ENCODE measurements at places on chromosomes 13 and 19.

- no peak for DNase-seq
Observed at GRCh38 chr19:4327877-4328242, 10.8 kb downstream of the STAP2 start.

GRCh38 chr13:43240278-43240677, 216.9 kb downstream of the DNAJC15 start:
- no peak for DNase-seq

- DNase-seq: no peak
Observed at GRCh38 chr13:45196096-45196495, 4.7 kb downstream of the KCTD4 start.

DNA sequence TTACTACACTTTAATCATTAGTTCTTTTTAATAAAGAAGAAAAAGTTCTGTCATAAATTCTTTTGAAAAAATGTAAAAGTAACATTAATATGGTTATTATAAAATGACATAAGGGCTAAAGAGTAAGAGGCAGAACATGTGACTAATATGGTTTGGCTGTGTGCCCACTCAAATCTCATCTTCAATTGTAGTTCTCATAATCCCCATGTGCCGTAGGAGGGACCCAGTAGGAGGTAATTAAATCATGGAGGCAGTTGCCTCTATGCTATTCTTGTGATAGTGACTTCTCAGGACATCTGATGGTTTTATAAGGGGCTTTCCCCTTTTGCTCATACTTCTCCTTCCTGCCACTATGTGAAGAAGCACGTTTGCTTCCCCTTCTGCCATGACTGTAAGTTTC, 104.5 kb downstream of the UGGT2 start:
- DNase-seq: no peak

- DNase-seq: no peak
Observed at GRCh38 chr19:51750400-51751094, 1.1 kb downstream of the FPR1 start.

DNA sequence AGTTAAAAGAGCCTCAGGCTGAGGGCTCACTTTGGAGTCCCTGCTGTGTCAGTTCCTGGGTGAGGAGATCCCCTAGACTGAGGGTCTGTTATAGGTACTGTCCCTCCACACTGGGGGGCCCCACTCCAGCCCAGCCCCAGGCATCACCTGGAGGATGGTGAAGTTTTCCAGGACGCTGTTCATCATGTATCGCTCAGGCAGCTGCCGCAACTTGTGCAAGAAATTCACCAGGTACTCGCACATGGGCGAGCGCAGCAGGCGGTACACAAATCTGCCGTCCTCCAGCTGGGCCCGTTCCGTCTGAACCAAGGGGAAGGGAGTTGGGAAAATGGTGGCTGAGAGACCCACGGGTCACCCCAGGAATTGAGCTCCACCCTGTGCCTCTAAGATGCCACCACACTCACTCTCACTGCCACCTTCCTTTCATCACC, 7.1 kb downstream of the CD37 start:
- no peak for DNase-seq

GRCh38 chr13:100876044-100876403, 201.4 kb upstream of the TMTC4 start:
- no peak for DNase-seq

- no peak for DNase-seq
Observed at GRCh38 chr13:29888306-29888705, 37.9 kb upstream of the UBL3 start.

DNA sequence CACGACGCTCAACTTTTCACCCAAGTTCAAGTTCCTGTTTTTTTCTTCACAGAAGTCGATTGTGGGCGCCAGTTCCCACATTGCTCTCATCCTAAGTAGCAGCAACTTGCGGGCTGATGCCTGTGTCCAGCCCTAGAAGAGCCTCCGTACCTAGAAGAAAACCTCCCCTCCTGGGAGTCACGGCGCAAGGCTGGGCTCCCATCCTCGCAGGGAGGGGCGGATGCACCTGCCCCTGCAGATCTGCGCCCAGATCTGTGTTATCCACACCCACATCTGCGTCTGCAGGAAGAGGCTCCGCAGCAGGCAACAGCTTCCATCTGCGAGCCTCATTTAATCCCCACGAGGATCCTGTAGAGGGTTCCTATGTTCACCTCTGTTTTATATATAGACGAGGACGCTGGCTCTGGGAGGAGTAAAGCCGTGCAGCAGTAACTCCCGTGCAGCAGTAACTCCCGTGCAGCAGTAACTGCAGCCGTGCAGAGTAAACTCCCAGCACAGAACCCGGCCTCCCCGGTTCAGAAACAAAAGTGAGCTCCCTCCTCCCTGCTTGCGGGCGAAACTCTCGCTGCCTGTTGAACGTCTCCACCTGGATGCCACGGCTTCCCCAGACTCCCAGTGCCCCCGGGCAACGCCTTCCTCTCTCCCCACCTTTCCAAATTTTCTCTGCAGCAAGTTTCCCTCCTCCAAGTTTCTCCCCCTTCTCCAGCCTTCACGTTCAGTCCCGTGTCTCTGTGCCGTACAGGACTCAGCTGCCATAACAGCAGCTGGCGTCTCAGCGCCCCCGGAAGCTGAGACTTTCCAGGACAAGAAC, 23.5 kb upstream of the LAIR1 start:
- no peak for DNase-seq

DNA sequence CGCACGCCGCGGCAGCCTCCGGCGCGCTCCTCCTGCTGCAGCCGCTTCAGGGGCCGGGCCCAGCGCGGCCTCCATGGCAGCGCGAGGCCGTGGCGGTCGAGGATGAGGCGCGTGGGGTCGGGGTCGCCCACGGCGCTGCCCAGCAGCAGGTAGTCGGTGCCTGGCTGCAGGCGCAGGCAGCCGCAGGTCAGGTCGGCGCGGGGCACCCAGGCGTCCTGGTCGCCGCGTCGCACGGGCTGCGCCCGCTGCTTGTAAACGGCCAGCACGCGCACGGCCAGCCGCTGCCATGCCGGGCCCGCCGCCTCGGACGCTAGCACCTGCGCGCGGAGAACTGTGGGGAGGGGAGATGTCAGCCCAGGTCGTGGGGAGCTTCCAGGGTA, 11.1 kb downstream of the NTN5 start:
- no peak for DNase-seq

- no peak for DNase-seq
Observed at GRCh38 chr19:49818649-49819370, 721 bp downstream of the MED25 start.

GRCh38 chr13:26549713-26550112, 7.8 kb upstream of the WASF3 start:
- DNase-seq: no peak

- DNase-seq: no peak
Observed at GRCh38 chr19:10895920-10896319, 24.6 kb downstream of the CARM1 start.
